HFF-Myc (cell line): ENCODE measurements at places on chromosomes 1 and 21.

- no peak for DNase-seq
These were observed 32.2 kb upstream of the ZBTB8A start for GRCh38 chr1:32507021-32507420.

DNA sequence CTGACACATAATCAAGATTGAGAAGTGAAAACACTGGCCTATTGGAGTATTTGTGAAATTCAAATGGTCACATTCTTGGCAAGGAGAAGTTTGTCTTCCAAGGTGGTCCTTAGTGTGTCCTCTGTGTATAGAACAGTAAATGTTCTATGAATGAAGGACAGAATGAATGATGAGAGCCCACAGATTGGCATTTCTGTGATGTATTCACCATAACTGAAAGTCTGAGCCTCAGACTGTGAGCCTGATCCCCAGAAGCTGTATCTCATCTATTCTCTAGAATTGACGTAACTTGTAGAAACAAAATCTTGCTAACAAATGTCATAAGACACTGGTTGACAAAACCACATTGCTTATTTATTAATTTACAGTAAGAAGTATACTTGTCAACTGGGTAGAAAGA, 111.5 kb upstream of the ETV3 start:
- DNase-seq, result no peak

GRCh38 chr1:54016343-54017282, 1.4 kb downstream of the LDLRAD1 start:
- peak; percentile 24 for DNase-seq

DNA sequence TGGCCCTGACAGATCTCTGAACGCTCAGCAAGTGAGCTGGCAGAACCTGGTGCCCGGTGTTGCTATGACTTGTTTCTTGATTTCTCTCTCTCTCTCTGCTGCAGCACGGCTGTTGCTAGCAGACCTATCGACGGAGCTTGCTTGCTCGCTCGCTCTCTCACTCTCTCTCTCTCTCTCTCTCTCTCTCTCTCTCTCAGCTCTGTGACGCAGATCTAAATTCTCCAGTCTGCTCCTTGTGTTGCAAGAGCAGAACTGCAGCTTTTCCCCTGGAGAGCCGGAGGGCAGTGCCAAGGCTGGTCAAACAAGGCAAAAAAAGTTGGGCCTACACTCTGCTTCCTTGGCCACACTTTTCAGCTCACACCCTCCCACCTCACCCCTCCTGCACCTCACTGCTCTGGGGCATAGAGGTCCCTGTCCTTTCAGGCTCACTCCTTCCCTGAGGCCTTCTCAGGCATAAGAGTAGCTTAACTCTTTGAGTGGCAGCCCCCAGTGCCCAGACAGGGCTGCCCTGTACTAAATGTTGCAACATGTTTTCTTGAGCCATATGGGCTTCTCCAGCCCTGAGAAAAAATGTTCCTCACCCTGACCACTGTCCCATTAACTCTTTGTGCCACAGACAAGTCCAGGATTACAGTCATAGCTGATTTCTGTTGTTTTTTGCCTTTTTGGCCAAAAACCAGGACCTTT, 72.2 kb downstream of the CD46 start:
- no peak for DNase-seq

DNA sequence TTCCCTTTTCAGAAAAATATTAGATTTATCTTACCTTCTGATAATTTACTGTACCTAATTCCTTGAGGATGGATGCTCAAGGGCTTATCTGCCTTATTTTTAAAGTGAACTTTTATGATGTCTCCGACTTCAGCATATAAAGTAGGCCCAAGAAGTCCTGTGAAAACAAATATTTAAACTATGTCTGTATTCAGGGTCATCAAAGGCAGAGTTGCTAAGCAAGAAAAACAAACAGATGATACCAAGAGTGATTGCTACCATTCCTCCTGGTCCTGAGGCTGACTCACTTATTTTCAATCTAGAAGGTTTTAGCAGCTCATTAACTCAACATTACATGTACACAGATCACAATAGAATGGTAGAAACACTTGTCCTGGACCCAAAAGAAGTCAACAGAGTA, 14.1 kb downstream of the F5 start:
- no peak for DNase-seq

- DNase-seq, result no peak
These were observed 29.9 kb upstream of the PKP1 start for GRCh38 chr1:201253411-201253810.

DNA sequence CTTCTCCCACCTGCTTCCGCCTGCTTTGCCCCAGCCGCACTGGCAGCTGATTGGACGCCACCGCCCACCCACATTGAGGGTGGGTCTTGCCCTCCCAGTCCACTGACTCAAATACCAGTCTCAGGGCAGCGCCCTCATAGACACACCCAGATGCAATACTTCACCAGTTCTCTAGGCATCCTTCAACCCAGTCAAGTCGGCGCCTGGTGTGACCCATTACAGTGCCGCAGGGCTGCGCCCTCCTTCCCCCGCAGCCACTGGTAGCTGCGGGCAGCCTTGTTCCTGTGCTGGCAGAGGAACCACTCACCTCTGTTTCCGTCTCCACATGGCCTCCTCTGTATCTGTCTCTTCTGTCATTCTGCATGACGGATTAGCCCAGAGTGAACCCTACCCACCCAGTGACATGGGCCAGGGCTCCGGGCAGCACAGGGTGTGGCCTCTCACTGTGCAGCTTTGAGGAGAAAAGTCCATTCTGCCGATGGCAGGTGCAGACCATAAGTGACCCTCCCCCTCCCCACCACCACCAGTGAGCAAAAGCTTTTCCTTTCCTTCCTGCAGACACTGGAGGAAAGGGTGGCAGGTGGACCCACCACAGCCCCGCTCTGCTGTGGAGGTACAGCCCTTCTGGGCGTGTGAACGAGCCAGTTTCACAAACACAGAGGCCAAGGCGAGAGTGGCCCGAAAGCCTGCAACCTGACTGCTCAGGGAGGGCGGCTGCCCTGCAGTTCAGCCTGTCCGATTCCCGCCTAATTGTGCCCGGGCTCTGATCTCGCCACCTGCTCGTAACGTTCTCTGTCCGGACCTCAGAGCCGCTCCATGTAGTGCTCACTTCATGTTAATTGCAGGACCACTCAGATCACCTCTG, 57.1 kb downstream of the FAAP20 start:
- DNase-seq, result no peak

- no peak for DNase-seq
These were observed 70.2 kb upstream of the DYNLT5 start for GRCh38 chr1:66682106-66682505.

DNA sequence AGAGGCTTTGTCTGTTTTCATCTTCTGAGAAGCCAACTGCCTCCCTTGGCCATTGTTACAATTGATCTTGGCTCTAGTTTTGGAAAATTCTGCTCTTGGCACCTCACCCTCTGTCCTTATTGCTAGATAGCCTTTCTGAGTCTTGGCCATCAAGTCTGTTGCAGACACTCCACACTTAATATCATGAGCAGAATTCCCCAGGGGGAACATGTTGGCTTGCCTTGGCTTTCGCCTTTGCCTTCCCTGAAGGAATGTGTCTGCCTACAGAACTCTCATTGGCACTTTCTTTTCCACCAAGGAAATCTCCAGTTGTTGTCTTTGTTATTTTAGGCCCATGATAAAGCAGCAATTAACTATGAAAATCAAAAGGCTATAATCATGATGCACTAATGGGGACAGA, 42.7 kb upstream of the LDLRAP1 start:
- DNase-seq, result no peak

DNA sequence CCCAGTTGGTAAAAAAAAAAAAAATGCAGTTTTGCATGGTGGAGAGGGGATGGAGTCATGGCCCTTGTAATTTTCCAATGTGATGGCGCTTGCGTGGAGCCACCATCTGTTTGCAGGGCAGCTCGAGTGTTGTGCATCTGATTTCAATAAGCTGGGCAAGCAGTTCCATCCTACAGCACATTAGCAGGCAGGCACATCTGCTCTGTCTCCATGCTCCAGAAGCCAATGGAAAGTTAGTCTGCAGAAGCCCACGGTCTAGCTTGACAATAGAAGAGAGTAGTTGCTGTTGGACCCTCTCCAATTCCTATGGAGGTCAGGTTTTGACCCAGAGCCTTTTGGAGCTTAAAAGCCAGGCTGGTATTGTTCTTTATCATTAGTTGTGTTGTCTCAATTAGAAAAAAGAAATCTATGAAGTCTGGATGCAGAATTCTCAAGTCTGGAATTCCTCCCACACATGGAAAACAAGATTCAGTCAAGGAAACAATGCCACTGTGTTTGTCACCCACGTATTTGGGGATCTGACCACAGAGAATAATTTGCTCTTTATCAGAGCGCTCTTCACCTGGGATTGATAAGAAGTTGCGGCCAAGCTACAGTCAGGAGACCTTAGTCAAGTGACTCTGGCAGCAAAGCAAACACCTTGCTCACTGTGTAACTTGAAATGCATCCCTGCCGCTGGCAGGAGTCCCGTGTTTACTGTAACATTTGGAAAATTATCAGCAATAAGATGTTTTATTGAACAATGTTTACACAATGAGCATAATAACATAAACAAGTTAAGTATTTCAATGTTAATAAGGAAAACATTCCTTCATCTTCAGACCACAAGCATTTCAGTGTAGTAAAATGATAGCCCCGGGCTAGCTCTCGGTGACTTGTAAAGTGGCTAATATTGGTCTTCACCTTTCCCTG, 20.7 kb downstream of the NGF start:
- peak; percentile 92 for DNase-seq

DNA sequence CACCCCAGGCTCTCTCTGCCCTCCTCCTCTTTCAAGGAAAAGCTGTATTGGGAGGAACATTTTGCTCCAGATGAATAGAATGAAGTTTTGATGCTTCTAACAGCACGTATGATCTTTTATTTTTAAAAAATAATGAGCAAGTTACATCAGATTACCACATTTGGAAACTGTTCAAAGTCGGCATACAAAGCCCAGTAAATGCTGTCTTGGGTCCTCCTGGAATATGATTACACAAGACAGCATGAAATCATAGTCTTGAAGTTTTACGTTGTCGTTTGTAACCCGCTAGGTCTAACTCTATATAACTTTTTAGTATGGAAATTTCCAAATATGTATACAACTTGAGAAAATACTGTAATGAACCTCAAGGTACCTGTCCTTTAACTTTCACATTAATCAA, 385.6 kb downstream of the HLX start:
- DNase-seq, result no peak

- no peak for DNase-seq
These were observed 26.4 kb upstream of the UTS2 start for GRCh38 chr1:7879228-7879627.

GRCh38 chr1:161970633-161971032, 53.0 kb downstream of the OLFML2B start:
- DNase-seq, result no peak

DNA sequence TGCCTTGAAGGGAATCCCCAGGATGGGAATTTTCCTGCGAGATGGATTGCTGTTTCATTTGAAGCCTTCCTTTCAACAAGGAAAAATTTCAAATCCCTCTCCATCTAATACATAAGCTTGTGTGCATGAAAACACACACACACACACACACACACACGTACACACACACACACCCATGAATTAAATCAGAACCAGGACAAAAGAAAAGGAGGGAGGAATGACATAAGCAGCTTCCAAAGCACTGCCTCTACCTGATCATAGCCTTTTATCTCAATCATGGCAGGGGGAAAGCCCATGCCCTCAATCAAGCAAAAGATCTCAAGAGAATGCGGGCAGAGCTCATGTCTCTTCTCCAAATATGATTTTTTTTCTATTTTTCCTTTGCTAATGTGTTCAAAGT, 139.7 kb downstream of the SLC44A5 start:
- no peak for DNase-seq

DNA sequence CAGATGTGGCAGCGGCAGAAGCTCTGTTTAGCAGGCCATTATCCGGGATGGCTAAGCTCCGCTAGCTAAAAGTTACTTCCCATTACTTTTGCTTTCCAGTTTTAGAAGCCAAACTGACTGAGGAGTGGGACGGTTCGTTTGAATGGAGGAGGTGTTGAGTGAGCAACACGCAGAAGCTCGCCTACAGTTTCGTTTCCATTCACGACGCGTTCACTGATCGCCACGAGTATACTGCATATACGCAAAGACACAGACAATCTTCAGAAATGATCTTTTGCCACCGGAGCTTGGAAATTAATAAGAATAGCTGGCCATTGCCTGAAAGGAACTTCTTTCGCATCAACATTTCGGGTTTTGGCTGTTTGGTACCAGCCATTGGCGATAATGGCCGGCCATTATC, 14.6 kb downstream of the SON start:
- no peak for DNase-seq

GRCh38 chr1:219330001-219330400, 156.3 kb downstream of the LYPLAL1 start:
- no peak for DNase-seq

DNA sequence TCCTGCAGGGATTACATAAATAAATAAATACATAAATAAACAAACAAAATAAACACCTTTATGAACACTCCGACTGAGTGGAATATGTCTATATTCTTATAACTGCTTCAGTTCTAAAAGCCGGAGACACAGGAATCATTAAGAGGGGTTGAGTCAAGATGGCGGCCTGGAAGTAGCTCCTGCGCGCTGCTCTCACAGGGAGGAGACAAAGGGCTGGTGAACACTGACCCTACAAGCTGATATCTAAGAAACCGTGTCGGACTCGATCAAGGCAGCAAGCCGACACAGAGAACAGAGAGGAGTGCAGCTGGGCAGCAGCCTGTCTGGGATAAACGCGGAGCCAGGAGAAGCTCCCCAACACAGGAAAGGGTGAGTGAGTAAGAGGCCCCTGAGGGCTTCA, 1098.6 kb upstream of the NCAM2 start:
- no peak for DNase-seq

- DNase-seq, result no peak
These were observed 819 bp upstream of the GPR3 start for GRCh38 chr1:27391511-27392095.

DNA sequence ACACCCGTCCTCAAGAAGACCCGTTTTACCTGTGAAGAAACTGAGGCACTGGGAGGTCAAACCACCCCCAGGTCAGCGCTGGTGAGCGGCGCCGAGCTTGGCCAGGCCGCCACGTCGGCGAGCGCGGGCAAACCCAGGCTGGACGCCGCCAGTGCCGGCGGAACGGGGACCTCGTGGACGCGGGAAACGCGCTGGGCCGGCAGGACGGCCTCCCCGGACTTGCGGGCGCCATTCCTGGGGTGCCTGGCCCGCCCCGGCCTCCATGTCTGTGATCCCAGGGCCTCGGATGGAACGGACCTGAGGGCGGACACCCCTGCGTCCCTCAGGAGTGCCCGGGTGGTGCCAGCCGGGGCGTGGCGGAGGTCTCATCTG, 764 bp upstream of the SUMO3 start:
- DNase-seq, result no peak

DNA sequence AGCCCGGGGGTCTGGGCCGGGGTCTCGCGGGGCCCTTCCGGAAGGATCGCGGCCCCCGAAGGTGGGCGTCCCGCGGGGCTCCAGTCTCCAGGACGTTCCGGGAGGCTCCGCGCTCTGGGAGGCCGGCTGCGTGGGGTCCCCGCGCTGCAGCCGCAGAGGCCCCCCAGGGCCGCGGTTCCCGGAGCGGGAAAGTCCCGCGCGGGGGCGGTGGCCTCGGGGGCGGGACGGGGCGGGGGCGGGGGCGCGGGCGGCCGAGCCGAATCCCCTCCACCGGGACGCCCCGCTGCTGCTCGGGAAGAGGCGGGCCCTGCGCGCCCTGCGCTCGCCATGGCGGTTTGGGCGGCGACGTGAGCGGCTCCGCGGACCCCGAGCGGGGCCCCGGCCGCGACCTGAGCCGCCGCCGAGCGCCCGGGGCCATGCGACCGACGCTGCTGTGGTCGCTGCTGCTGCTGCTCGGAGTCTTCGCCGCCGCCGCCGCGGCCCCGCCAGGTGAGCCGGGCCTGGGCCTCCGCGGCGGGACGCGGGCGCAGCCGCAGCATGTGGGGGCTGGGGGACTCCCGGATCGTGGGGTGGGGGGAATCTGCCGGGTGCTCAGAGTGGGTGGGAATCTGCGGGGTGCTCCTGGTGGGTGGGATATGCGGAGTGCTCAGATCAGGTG, at the start of gene IFNGR2:
IFNGR2 (plus strand) TSS at position 286 of the 658 bp plus-strand sequence; CDS start at position 417, 131 bp downstream.
- DNase-seq, result no peak
